NCI-H187 treated with DMSO at 0.1 percent for 48 hours (cell line): ENCODE measurements at places on chromosomes 11 and 22.

- DNase-seq, result no peak
Observed at GRCh38 chr11:126637795-126638175, 282.3 kb downstream of the ST3GAL4 start.

DNA sequence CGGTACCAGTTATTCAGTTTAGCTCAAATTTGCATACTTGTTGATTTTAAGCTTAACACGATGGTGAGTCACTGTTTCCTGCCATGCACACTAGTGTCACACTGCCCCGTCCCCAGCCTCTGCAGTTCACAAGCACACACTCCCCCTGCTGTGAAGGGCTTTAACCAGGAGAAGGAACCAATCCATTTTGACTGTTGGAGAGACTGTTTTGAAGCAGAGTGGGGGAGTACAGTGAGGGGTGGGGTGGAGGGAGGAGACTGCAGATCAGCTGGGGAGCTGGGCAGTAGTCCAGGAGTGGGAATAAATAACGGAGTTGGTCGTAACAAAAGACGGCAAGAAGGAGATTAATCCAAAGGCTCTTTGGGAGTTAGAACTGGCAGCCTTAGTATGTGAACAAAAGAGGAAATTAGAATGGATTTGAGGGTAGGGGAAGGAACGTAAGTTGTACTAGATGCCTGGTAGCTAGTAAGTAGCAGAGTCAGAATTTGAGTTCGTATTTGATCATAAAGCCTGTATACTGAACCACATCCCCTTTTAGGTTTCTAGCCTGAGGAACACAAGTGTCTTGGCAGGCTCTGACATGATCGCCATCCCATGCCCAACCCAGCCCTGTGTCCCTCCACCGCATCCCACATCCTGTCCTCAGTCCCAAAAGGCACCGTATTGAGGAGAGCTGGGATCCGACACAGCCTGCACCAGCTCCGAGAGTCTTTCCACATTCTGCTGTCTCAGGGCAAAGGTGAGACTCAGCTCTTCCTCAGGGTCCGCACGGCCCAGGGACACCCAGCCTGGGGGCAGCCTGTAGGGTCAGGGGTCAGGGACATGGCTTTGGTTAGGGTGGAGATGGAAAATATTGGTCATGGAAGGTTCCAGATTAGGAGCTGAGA is 862 bp downstream of the TPP1 start:
- no peak for DNase-seq

DNA sequence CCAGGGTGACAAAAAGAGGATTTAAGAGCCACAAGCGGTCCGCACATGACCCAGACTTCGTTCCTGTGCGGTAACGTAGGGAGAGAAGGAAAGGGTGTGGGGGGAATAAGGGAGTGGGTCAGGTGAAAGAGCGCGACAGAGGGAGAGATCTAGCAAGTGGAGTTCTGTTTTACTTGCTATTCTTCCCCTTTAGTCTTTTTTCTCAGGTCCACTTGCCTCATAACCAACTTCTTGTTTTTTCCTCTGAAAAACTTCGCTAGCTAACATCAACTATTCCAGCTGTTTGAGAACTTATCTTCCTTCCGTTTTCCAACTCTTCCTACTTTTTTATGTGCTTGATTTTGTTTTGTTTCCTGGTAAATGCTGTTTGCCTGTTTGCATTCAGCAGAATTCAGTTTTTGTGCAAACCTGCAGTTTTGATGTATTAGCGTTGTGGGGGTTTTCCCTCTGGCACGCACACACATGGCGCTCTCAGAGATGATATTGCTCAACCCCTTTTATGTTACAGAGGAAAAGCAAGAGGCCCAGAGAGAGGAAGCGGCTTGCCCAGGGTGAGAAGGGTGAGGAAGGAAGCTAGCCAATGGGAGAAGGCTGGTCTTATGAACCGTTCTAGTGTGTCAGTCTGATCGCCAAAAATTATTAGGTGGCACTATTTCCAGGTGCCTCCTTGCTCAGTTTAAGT is 592 bp upstream of the CTSC start:
- DNase-seq, result no peak

- DNase-seq, result no peak
Observed at GRCh38 chr11:64539711-64540427, 51.2 kb upstream of the SLC22A12 start.

- no peak for DNase-seq
Observed at GRCh38 chr22:40215266-40215665, 37.5 kb downstream of the TNRC6B start.

DNA sequence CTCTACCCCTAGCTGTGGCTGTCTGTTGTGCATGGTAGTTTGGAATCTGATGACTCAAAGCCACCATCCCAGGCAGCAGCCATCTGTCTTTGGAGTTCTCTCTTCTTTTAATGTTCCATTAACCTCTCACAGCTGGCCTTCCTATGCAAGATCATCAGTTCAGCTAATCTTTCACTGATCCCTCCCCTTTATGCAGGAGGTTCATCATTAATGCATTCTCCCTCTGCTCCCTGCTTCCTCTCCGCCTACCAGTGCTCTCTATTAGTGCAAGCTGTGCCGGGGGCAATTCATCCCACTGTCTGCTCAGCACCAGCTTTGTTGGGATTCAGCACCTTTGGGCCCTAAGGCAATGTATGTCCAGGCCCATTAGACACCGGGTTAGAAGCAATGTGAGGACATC is 413.0 kb upstream of the LRRC4C start:
- no peak for DNase-seq

- no peak for DNase-seq
Observed at GRCh38 chr11:19849947-19850593, 137.4 kb downstream of the NAV2 start.

GRCh38 chr11:36818410-36818809 is 220.4 kb upstream of the RAG2 start:
- DNase-seq, result no peak

DNA sequence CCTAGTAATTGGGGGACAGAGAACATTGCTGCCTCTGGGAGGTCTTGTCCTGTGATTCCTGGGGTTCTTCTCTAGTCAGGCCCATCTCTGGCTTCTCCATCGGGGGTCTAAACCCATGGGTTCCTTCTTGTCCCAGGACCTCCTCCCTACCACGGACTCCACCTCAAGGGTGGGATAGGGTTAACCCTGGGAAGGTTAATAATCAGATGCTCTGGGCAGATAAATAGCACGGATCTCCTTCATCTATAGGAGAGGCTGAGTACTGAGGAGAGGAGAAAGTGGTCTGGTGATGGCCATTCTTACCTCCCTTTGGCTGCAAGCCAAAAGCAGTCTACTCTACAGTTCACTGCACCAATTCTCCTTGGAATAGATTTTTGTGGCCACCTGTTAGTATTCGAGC is 10.5 kb downstream of the HEPHL1 start:
- no peak for DNase-seq

GRCh38 chr11:12099132-12099873 is 11.1 kb upstream of the MICAL2 start:
- no peak for DNase-seq

DNA sequence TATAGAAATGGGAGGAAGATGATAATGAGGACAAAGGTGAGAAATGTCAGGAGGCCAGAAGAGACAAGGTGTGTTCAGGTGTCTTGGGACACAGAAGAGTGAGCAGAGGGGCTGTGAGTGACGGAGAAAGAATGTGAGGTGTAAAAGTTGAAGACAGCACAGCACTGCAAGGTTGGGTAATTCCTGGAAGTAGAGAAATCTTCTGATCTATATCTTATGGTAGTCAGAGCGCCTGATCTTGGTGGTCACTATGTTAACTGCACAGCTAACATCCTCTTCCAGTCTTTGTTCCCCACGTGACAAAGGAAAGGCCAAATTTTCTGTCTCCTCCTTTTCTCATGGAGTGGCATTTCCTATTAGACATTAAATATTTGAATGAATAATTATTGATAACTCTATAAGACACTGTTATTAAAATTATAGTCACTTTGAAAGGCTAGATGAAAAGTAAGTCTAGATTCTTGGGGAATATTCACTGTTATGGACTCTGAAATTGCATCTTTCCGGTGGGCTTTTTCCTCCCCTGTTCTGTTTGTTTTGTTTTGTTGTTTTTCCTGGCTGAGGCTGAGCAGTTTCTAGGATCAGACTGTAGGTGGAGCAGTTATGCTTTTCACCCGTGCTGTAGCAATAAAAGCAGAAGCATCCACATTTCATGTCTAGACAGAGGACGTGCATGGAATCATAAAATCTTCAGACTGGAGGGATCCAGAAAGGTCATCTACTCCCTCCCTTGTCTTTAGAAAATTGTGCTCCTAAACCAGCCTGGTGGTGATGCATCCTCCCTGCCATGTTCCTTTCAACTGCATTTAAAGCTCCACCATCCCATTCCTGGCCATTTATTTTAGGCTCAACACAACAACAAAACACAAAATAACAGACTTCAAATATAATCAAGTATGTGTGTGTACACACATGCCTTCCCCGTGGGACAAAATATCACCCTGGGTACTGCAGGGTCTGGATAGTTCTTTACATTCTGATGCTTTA is 26.6 kb downstream of the SC5D start:
- DNase-seq, result no peak

GRCh38 chr11:68506908-68507307 is 46.4 kb downstream of the PPP6R3 start:
- no peak for DNase-seq

- DNase-seq, result no peak
Observed at GRCh38 chr11:45959851-45960250, 37.4 kb downstream of the LARGE2 start.

GRCh38 chr11:82701847-82702520 is 31.7 kb downstream of the FAM181B start:
- no peak for DNase-seq

GRCh38 chr22:20194681-20195593 is 44.1 kb upstream of the CCDC188 start:
- DNase-seq, result no peak
